ENCODE measurements at places on chromosomes 3 and 15.

DNA sequence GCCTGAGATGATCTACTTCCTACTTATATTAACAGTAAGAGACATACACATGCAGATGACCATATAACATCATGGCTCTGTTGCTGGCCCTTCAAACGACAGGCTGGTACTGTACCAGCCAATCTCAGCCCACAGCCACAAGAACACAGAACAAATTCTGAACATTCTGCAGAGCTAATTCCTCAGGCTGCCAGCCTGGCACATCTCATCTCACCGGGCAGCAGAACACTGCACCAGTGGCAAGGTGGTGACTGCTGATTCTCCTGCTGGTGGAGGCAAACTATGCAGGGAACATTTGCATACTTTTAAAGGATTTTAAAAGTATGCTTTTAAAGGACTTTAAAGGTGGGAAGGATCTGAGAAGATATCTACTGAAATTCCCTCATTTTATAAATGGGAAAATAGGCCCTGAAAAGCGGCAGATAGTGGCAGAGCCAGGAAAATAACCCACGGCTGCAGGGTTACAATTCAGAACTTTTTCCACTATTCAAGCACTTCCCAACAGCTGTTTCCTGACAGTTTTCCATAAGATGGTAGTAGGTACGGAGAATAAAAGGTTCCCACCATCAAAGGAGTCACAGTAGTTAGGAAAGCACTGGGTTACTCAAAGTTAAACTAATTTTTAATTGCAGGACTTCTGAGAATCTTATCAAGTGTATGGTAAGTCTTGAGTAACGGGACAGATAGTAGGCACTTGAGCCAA lies 37.3 kb downstream of the SUMF1 start:
- no peak for DNase-seq

GRCh38 chr3:180595559-180595935 lies 6.4 kb upstream of the TTC14 start:
- no peak for DNase-seq

- no peak for DNase-seq
These were observed 79.9 kb downstream of the CHSY1 start for GRCh38 chr15:101171954-101172353.

GRCh38 chr15:89090791-89091626 lies 2.8 kb downstream of the ABHD2 start:
- peak; percentile 80 for DNase-seq

DNA sequence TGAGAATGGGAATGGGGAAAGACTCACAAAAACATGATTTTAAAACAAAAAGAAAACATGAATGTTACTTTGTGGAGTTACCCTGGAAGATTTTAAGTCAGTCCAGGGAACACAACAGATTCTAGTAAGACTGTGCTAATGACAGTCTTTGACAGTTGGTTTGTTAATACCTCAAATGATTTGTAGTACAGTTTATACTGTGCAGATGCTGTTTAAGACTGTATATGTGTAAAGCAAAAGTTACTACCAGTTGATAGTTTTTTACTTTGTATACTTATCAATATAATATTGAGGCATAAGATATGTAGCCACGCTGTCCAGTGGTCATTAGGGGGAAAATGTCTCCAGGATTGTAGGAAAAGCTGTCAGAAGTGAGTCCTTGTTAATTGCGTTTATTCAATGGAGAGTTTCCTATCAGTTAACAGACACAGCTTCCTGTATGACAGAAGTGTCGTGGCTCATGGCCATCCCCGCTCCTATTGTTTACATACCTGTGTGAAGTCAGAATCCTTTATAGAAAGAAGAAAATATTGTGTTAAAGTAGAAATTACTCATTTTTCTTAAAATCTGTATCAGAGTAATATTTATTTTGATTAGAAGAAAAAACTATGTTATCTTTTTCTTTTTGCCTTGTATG lies 36.0 kb downstream of the NKIRAS1 start:
- no peak for DNase-seq

- no peak for DNase-seq
These were observed 125.7 kb downstream of the TCF12 start for GRCh38 chr15:57044072-57044702.

DNA sequence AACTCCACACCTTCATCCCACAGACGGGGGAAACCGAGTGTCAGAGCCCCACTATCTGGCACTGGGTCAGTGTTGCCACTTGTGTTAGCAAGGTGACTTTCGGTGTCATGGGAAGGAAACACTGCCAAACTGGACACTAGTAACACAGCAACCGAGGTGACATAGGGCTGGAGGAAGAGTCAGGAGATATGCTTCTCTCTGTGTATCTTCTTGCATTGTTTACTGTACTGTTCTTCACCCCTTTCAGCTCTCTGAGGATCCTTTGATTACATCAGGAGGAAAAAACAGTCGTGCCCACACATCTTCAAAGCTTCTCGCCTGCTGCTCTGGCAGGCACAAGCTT lies 109.4 kb upstream of the RAD18 start:
- DNase-seq, result no peak

DNA sequence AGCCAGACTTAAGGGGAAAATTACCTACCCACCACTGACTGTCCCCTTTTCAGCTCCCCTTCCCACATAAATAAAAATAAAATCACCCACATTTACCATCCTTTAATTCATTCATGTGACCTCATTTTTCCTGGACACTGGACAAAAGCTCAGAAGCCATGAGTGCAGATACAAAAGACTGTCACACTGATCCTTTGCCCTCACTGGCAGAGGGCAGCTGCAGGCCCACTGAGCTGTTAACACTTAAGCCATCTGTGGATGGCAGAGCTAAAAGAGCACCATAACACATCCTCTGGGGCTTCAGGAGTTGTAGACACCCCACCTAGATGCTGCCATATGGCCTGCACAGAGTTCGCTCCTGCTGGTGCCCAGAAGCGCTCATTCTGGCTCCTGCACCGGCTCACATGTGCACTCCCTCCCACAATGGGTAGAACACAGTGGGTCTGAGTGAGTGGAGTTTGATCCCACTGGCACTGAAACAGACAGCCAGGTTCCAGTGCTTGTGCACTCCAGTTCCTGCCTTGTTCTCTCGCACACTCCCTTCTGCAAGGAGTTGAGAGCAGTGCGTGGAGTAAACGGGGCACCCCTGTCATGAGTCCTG lies 38.8 kb downstream of the EDC3 start:
- no peak for DNase-seq

DNA sequence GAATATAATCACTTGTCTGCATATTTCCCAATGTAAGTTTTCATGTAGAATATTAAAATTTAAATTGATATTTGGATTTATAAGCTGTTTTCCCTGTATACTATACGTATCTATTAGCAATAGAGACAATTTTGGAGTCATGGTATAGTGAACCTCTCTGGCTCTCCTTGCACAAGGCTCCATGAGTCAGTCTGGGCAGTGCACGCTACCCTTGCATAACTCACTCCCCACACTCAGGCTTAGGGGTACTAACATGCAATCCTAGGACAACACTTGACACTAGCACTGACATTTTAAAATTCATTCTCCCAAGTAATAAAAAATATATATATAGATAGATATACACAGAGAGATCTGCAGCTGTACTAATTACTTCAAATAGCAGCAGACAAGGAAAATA lies 39.2 kb downstream of the SLC24A1 start:
- DNase-seq, result peak; percentile 25

GRCh38 chr3:35114686-35115085 lies 524.6 kb upstream of the ARPP21 start:
- no peak for DNase-seq

Data from brain microvascular endothelial cell (primary cell).